ENCODE measurements at places on chromosomes 5 and 9. TPM values are rescaled to one million over a fixed set of nuclear protein-coding genes. Genes with fewer than 3 reads are reported as not detected.

CFAP157 gene
- total RNA-seq = not detected

ENTREP1 gene
- not detected for total RNA-seq

SHROOM1 gene
- 7.3 TPM for total RNA-seq

DNA sequence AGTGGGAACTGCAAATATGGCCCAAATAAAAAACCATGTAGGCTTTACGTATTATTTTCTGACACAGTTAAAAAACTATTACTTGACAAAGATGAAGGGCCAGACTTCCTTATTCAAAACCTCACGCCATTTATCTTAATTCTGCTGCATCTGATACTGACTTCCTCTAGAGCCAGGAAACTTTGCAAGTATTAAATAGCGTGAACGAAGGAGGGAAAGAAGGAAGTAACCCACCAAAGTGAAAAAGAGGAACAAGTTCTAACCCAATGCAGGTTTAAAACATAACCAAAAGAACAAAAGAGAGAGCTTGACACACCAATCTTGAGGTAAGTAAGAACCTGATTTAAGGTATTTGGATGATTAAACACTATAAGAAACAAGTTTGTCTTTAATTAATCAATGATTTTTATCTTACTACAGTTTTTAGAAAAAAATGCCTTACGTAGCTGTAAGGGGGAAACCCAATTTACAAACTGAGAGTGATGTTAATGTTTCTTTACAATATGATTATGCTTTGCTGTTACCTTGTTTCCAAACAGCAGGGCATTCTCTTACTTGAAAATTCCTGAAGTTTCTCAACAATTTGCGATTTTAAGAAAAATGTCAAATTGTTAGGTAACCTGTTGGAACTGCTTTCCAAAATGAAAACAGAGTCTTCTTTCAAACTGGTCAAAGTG is at the start of gene GAPT:
TSS of gene GAPT (plus strand) at position 220 of the 677 bp plus-strand sequence. CDS start 3,102 bp downstream, outside the sequence.
- DNase-seq = no peak

- DNase-seq = no peak
Observed at GRCh38 chr5:110681953-110682352, 44.5 kb downstream of the TMEM232 start.

DNA sequence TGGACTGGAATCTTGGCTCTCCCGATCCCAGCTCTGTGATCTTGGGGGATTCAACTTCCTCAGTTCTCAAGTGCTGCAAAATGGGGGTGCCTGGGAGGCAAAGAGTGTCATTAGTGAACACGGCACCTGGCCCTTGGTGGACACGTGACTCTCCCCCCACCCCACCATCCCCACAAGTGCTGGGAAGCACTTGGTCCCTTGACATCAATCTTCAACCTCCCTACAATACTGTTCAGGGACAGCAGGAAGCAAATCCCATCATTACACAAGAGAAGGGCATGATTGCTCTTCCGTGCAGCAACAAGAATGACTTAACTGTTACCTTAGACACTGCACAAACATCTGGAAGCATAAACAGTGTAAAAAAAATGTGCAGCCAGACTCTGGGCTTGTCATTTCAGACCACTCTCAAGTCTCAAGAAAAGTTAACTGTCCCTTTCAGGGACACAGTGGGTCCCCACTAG is 61.4 kb downstream of the PSMB7 start:
- DNase-seq = peak; percentile 40

GRCh38 chr5:124502551-124502950 is 243.9 kb downstream of the ZNF608 start:
- no peak for DNase-seq

DNA sequence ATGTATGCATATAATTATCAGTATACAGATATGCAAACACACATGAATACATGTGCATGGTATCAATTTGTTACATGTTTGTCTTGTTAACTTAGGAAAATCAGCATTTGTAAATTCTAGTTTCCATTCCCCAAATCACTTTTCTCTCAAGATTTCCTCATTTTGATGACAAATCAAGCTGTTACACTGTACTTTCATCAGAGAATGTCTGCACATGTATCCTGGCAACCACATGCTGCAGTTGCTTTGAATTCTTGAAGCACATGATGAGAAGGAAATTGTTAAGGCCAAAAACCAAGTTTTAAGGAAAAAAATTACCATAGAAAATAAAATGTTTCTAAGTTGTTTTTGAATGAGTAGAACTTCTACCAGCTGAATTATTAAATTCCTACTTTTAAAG is 1834.5 kb downstream of the EFNA5 start:
- no peak for DNase-seq

- DNase-seq = no peak
Observed at GRCh38 chr9:116479056-116479544, 208.0 kb upstream of the TRIM32 start.

- DNase-seq = peak; percentile 83
Observed at GRCh38 chr5:146388386-146388785, 49.7 kb downstream of the POU4F3 start.

GRCh38 chr5:138918686-138919085 is 43.6 kb upstream of the LRRTM2 start:
- no peak for DNase-seq
